ENCODE measurements at places on chromosomes 5 and 9. TPM values are rescaled to one million over a fixed set of nuclear protein-coding genes. Genes with fewer than 3 reads are reported as not detected.

- DNase-seq = no peak
These were observed 1057.7 kb upstream of the DMAC1 start for GRCh38 chr9:8857068-8857925.

- DNase-seq = no peak
These were observed 18.4 kb upstream of the CDKN2AIPNL start for GRCh38 chr5:134430001-134430569.

- no peak for DNase-seq
These were observed 66.0 kb downstream of the RASGEF1C start for GRCh38 chr5:180142824-180143610.

Gene FOXI1
- not detected for total RNA-seq

Gene ROPN1L
- not detected for total RNA-seq
